ENCODE measurements at places on chromosomes 2 and 18. TPM values are rescaled to one million over a fixed set of nuclear protein-coding genes. Genes with fewer than 3 reads are reported as not detected.

Gene SPC25
- polyA plus RNA-seq, result 0.23 TPM

Gene LDLRAD4
- polyA plus RNA-seq, result 7.0 TPM

Gene ALLC
- polyA plus RNA-seq, result 1.4 TPM

Gene UGT1A3
- polyA plus RNA-seq, result not detected

Gene ALPP
- polyA plus RNA-seq, result not detected

Gene RAPGEF4
- polyA plus RNA-seq, result 1.0 TPM

Gene TRIM43
- not detected for polyA plus RNA-seq

Gene POMC
- polyA plus RNA-seq, result 0.38 TPM

Gene ZNF396
- 2.6 TPM for polyA plus RNA-seq

Gene IL36G
- polyA plus RNA-seq, result not detected

Gene TFCP2L1
- polyA plus RNA-seq, result 1.1 TPM

Gene ICOS
- not detected for polyA plus RNA-seq

Gene DES
- 22.5 TPM for polyA plus RNA-seq

Gene YES1
- 26.5 TPM for polyA plus RNA-seq

Gene ASXL3
- polyA plus RNA-seq, result 0.38 TPM

Gene RGPD3
- not detected for polyA plus RNA-seq

Gene FKBP1B
- 18.7 TPM for polyA plus RNA-seq

Gene FAP
- 19.2 TPM for polyA plus RNA-seq

Gene IMPA2
- 14.2 TPM for polyA plus RNA-seq

Gene LBH
- polyA plus RNA-seq, result 83.8 TPM

Gene PPP4R3B
- 28.9 TPM for polyA plus RNA-seq

Gene SDC1
- 5.4 TPM for polyA plus RNA-seq
